Left cardiac atrium (tissue), 4 donors: ENCODE measurements at places on chromosomes 7 and 10.
A peak's percentile ranks its signal among the peaks of the same experiment; 100 is the strongest.

- DNase-seq, result no peak
These were observed 34.6 kb upstream of the DAGLB start for GRCh38 chr7:6482307-6482706.

DNA sequence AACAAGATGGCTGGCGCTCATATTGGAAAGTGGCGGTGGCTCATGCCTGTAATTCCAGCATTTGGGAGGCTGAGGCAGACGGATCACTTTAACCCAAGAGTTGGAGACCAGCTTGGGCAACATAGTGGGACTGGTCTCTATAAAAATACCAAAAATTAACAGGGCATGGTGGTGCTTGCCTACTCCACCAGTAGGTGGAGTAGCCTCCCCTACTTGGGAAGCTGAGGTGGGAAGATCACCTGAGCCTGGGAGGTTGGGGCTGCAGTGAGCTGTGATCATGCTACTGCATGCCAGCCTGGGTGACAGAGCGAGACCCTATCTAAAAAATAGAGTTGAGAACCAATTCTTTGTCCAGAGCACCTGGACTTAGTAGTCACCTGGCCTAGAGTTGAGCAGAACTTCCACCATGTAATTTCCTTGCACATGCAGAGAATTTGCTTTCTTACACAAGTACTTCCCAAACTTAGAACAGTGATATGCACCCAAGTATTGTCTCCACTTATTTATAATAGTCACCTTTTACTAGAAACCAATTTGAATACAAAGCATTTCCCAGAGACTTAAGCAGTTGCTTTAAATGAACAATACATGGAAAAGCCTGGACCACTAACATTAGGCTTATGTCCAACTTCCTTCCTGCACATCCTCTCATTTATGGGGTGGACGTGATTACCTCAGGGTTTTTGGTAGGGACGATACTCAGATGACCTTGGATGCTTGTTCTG, 15.9 kb downstream of the LAMB4 start:
- DNase-seq, result no peak

DNA sequence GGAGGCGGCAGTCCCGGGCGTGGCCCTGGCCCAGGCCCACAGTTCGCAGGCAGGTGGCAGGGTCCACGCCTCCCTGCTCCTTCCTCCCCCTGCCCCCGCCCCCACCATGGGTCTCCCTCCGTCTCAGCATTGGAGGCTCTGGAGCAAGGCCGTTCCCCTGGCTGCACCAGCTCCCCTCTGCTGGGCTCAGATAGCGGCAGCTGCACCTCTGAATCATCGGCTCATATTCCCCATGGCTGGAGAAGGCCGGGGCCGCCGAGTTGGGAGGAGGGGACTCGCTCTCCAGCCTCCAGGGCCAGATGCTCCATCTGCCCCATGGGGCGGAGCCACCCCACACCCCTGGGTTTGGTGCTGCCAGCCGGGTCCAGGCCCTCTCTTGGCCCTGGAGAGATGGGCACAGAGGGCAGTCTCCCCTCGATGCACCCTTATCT, 145.0 kb downstream of the ELFN1 start:
- no peak for DNase-seq

DNA sequence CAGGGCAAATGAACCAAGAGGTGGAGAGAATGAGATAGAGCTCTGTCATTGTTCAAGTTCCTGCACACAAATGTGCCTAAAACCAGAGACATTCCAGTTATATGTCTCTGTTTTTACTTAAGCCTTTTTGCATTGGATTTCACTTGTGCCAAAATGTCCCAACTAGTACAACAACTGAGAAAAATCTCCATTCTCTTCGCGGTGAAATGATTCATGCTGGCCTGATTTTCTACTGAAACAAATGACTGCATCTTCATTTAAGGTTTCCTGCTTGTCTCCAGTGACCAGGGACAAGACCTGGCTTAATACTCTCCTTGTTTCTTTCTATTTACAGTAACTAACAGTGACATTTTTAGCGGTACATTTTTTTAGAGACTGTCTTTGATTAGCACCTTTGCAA, 714.9 kb downstream of the KCNMA1 start:
- DNase-seq, result no peak

DNA sequence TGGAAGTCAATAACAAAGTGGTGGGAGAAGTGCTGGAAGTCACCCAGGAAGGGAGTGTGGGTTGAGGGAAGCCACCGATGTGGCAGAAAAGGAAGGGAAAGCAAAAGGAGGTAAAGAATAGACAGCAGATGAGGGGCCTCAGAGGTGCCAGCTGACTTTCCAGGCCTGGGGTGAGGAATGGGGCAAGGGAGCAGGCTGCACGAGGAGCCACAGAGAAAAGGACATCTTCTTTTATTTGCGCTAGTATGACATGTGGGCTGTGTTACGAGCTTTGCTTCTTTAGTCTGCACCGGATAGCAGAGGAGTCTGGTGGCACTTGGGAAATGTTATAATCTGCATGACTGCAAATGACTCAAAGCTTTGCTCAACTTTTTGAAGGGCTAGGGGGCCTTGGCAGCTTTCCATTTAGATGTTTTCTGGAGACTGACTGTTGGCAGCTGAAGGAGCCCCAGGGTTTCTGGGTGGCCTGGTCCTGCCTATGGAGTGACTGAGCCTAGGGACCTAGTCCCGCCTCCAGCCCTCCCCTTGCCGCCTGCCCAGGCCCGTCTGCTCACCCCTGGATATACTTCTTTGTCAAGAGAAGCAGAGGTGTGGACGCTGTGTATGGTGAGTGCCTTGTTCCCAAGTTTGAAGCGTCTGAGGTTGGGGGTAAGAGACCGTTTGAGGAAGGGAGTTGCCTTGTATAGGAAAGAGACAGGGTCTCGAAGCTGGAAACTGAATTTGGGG, 5.1 kb downstream of the PRXL2A start:
- peak; percentile 34 for DNase-seq

- no peak for DNase-seq
These were observed 96.5 kb downstream of the PFKFB3 start for GRCh38 chr10:6299234-6299633.

- no peak for DNase-seq
These were observed 20.1 kb downstream of the CHST3 start for GRCh38 chr10:71984126-71984808.

GRCh38 chr10:127374074-127374680, 174.9 kb upstream of the NPS start:
- no peak for DNase-seq
